ENCODE measurements at places on chromosomes 4 and X.
A peak's percentile ranks its signal among the peaks of the same experiment; 100 is the strongest.

GRCh38 chr4:20840648-20841190, 140.5 kb downstream of the PACRGL start:
- no peak for DNase-seq

- no peak for DNase-seq
Observed at GRCh38 chr4:43425206-43425605, 532.7 kb downstream of the GRXCR1 start.

DNA sequence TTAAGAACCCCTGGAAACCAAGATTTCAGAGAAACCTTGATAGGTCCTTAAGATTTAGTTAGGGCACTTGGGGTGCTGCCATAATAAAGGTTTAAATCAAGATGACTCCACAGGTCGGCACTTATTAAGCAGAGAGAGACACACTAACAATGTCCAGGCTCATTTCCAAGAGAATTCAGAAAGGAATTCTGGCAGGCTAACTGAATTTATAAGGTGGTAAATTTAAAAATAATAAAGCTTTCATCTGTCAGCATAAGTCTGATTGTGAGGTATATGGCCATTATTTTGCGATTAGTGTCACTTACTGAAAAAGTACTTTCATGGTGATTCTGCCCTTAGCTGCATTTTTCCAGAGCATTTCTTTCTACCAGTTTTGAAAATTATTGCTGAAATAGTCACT, 472.7 kb downstream of the ARAP2 start:
- peak; percentile 20 for DNase-seq

- DNase-seq, result no peak
Observed at GRCh38 chrX:49192722-49193328, 6.7 kb upstream of the PRICKLE3 start.

DNA sequence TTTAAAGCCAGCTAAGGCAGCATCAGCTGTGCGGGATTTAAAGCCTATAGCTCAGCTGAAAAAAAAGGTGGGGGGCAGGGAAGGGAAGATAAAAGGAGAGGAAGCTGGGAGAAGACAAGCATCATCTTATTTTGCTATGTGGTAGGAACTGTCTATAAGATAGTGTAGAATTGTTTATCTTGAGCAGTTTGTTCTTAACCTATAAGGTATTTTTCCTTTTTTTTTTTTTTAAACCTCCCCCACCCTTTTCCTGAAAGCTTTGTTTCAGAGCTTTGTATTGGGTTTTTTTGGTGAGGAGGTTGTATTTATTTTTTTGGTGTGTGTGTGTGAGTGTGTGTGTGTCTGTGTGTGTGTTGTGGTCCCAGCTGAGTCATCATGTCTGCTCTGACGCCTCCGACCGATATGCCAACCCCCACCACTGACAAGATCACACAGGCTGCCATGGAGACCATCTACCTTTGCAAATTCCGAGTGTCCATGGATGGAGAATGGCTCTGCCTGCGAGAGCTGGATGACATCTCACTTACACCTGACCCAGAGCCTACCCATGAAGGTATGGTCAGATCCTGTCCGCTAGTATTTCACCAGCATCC, 531 bp downstream of the RUFY3 start:
- no peak for DNase-seq

- DNase-seq, result no peak
Observed at GRCh38 chr4:1466034-1466862, 60.0 kb upstream of the NKX1-1 start.

GRCh38 chrX:41180194-41180908, 95.1 kb downstream of the USP9X start:
- peak; percentile 18 for DNase-seq

DNA sequence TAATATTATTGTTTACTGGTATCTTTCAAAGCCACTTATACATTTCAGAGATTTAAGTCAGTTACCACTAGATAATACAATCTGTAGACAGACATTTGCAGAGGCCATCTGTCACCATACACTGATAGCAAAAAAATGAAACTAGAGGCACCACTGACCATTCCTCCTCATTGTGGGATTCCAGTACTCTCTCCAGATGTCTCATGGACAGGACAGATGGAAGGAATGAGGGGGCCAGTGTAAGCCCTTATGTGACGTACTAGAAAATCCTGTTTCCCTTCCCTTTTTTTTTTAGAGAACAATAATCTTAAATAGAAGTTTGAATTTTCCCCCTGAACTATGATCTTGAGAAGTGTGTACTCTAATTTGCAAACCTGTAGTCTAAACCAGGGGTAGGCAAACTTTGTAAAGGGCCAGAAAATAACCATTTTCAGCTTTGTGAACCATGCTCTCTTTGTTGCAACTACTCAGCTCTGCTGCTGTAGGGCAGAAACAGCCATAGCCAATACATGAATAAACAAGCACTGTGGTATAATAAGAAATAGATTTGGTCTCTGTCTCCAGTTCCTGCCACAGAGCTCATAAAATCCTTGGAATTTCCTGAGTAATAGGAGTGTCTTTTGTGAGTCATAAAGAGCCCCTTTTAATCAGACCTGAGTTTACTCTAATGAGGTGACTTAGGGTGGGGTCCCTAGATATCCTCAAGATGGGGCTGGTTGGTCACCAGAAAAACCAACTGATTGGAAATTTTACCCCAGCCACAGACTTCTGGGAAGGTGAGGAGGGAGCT, 90.4 kb downstream of the MOSPD2 start:
- peak; percentile 34 for DNase-seq

DNA sequence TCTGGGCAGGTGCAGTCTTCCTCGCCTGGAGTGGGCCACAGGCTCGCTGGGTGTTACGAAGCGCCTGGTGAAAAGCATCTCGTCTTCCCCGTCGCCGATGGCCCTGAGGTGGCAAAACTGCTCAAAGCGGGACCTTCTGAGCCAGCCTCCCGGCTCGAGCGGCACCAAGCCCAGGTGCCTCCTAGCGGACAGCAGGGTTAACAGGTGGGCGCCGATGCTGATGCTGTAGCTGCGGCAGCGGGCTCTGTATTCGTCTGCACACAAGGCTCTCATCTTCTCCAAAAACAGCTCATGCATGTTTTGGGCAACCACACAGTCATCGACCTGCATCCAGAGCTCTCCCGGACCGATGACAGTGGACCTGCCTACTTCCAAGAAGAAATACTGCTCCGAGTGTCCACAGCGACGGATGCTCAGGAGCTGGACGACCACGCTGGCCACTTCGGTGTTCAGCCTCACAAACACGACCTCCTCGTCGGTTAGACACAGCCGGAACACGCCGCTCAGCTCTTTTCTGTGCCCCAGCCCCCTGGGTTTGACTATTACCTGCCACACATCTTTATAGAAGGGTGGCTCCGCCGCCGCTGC, 1.2 kb downstream of the IRS4 start:
- no peak for DNase-seq

DNA sequence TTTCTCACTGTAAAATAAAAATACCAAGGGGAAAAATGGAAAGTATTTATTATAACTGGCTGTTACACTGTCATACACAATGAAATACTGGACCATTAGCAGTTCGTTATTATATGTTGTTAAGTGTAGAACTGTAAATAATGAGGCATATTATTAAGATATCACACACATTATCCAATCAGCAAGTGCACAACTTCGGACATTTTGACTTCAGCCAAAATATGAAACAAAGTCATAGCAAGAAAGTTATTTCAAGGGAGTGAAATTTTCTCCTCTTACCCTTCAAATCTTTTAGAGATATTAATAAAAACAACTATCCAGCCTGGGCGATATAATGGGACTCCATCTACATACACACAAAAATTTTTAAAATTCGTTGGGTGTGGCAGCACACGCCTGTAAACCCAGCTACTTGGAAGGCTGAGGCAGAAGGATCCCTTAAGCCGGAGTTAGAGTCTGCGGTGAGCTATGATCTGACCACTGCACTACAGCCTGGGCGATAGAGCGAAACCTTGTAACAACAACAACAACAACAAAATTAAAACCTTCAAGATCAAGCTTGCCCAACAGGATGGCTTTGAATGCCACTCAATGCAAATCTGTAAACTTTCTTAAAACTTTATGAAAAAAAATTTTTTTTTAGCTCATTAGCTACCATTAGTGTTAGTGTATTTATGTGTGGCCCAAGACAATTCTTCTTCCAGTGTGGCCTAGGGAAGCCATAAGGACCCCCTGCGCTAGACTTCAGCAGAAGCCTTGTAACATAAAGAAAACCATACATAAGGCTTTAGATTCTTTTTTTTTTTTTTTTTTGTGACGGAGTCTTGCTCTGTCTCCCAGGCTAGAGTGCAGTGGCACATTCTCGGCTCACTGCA, 1.3 kb upstream of the CISD2 start:
- no peak for DNase-seq

DNA sequence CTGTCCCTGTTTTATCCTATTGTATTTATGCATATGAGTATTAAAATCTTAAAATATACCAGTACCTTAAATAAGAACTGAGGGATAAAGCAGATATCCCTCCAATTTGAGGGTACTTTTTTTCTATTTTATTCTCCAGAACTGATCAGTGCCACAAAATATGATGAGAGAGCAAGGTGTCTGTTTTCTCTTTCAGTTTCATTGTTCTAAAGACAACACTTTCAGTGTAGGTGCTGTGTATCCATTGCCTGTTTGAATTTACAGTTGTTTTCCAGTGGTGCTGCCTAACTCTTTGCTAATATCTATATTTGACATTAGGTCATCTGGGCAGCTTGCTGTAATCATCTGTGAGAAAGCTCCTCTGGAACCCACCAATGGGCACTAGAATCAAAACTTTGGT, 394.7 kb downstream of the IL1RAPL1 start:
- DNase-seq, result no peak

DNA sequence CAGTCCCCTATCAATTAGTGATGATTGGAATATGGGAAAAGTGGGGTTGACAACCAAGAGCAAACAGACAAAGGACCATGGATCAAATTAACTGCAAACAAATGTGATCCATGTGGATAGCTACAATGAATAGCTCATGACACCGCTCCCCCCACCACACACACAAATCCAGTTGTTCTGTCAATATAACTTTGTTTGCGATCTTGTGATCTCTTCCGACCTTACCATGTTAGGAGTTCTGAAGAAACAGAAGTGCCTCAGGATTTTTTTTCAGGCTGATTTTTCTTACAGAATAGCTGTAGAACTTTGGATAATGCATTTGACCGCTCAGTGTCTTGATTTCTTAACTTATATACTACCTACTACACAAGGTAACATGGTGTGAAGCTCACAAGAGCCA, 116.6 kb downstream of the SH2D1A start:
- no peak for DNase-seq

DNA sequence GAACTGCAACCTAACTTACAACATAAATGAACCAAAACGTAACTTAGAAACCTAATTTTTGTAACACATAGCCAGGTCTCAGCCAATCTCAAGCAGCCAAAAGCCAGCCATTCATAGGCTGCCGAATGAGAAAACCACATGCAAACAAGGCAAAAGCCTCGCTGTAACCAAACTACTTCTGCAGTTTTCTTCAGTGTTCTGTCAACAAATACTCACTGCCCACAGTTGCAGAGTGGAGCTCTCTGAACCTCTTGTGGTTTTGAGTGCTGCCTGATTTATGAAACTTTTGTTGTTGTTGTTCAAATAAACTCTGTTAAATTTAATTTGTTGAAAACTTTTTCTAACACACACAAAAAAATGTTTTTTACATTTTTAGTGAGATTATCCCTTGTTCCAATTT, 251.2 kb downstream of the PAPSS1 start:
- DNase-seq, result no peak

- DNase-seq, result no peak
Observed at GRCh38 chrX:105646592-105647372, 175.6 kb upstream of the NRK start.

- DNase-seq, result no peak
Observed at GRCh38 chr4:4457803-4458553, 71.1 kb downstream of the NSG1 start.

GRCh38 chr4:96504386-96504785, 664.5 kb downstream of the PDHA2 start:
- no peak for DNase-seq

DNA sequence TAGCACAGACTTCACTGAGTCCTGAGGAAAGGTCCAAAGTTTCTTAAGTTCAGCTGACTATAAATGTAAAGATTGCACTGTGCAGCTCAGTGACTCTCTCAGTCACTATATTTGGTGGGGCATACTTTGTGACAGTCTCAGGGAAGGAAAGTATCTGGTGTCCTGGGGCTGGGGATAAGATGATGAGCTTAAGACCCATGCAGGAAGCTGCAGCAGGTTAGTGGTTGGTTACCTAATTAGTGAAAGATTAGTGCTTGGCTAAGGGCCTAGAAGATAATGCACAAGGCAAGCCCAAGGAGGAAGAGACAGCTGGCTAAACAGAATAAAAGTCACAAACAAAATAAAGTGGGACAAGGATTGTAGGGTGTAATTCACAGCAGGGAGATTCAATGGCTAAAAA, 25.4 kb upstream of the SLITRK4 start:
- DNase-seq, result no peak

- no peak for DNase-seq
Observed at GRCh38 chrX:147890756-147891155, 21.0 kb upstream of the FMR1 start.

GRCh38 chr4:152348670-152349069, 187.2 kb downstream of the FBXW7 start:
- DNase-seq, result no peak

GRCh38 chr4:107299646-107300045, 263.5 kb upstream of the DKK2 start:
- no peak for DNase-seq

- no peak for DNase-seq
Observed at GRCh38 chrX:40449956-40450706, 130.6 kb upstream of the ATP6AP2 start.

GRCh38 chr4:111537165-111537564, 608.1 kb upstream of the FAM241A start:
- DNase-seq, result no peak

DNA sequence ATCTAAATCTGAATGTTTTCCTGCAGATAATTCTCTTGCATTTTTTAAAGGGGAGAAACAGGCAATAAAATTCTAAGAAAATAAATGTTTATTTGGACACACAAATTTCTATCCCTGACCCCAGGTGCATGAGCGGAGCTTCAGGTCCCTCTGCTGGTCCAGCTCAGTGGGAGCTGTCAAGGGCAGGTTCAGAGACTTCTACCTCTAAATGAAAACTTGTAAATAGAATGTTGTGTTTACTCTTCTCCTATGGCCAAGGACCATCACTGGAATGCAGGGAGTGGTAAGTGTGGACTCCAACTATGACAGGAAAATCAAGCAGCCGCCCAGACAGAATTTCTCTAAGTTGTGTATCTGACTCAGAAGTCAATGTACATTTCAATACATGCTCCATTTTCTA, 148.6 kb upstream of the TTC29 start:
- DNase-seq, result no peak

- no peak for DNase-seq
Observed at GRCh38 chr4:185202984-185203485, 765 bp downstream of the CFAP97 start.

GRCh38 chrX:67692246-67692645, 148.4 kb downstream of the AR start:
- no peak for DNase-seq

- DNase-seq, result no peak
Observed at GRCh38 chr4:119314356-119314755, 7.6 kb downstream of the FABP2 start.

DNA sequence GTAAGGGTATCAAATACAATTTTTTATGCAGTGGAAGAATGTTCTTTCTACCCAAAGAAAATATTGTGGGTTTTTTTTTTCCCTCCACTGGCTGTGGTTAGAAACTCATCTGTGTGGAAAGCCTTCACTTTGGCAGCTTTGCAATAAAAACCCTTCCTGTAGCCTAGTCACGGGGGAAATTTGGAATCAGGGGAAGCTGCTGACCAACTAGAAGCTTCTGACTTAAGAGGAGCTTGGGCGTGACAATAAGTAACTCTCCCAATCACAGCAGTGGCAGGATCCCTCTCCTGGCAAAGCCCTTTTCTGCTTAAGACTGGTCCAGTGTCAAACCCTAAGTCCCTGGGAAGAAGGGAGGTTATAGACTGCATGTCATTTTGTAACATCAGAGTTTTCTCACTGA, 87.9 kb downstream of the LRRC66 start:
- no peak for DNase-seq
